ENCODE measurements at places on chromosomes 16 and 17. TPM values are rescaled to one million over a fixed set of nuclear protein-coding genes. Genes with fewer than 3 reads are reported as not detected.

The STAT5A gene
- 5.4 TPM for polyA plus RNA-seq

The HOXB9 gene
- polyA plus RNA-seq, result 13.0 TPM

DNA sequence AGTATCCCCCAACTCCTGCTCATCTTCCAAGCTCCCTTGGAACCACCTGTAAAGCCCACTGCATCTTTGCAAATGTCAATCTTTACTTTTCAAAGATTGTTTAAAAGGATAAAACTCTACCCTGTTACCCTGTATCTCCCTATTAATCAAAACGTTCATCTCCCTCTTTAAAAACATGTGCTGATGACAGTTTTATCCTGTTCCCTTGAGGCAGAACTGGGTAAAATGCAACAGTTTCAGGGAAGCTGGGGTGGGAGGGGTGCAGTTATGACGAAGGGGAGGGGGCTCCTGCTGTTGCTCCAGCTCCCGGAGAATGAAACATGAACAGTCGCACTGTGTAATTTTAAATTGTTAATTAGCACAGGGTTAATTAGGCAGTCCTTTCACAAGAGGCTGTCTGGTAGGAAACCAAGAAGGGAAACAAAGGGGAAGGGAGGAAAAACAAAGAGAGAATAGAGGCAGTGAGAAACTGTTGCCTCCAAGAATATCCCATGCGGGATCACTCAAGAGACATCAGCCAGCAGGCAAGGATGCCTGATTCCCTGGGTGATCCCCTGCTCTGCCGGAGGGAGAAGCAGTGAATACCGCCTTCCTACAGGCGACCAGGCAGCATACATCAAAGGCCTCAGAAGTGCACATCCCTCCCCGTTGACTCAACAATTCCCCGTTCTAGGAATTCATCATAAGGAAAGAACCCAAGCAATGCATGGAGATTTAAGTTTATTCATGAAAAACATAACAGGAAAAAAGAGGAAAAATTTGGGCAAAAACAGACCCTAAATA, 84.2 kb downstream of the ZFHX3 start:
- DNase-seq, result no peak

The TPPP3 gene
- 52.6 TPM for polyA plus RNA-seq

GRCh38 chr17:2158396-2158780, 103.5 kb downstream of the HIC1 start:
- DNase-seq, result no peak

- DNase-seq, result no peak
These were observed 5.5 kb downstream of the SSTR2 start for GRCh38 chr17:73170324-73170723.

DNA sequence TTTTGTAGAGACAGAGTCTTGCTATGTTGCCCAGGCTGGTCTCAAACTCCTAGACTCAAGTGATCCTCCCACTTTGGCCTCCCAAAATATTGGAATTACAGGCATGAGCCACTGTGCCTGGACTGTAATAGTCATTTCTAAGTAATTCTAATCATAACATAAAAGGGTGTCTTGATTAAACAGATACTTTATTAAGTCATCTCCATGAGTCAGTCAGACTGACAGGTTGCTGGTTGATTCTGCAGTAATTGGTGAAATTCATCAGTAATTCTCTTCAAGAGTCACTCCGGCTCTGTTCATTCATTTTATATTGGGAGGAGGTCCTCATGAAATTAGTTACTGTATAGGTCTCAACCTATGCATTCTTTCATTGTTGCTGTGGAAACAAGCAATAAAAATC, 85.6 kb downstream of the SPECC1 start:
- no peak for DNase-seq

The ABAT gene
- 64.2 TPM for polyA plus RNA-seq

- DNase-seq, result no peak
These were observed 20.2 kb upstream of the UMOD start for GRCh38 chr16:20372701-20373100.

DNA sequence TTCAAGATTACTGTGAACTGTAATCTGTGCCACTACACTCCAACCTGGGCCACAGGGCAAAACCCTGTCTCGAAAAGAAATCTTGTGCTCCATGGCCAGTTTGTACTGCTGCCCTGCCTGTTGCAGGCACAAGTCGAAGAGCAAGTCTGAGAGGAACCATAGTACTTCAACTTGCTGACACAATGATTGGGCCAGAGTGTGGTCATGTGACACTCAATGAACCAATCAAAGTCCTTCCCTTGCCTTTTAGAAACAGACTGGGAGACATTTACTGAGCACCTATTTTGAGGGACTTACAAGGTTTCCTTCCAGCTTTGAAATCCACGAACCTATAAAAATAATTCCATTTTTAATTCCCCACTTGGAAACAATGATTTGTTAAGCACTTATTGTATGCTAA, 39.8 kb upstream of the TMC5 start:
- DNase-seq, result no peak

DNA sequence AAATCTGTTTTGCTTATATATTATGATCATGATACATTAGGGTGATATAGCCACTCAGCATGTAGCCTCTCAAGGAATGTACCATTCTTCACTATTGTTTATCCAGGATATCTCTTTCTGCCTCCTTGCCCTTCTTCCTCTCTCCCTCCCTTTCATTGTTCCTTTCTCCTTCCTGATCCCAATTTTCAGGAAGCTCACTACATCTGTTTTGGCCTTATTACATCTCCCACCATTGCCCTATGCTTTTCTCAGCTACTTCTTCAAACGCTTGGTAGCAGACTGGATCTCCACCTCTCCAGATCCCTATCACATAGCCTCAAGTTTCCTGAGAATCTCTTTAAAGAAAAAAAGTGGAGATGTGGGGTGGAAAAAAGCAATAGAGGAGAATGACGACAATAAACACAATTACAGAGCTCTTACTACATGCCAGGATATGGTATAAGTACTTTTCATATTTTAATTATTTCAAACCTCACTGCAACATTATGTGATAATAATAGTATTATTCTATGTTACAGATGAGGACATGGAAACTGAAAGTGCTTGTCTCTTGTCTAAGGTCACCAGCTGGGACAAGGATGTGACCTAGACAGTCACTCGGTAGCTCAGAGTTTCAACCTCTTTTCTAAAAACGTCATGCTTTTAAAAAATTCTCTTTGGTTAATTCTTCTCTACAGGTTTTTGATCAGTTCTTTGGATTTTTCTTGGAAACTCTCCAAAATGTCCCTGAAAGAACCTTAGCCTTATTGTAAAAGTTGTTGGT, 959.1 kb downstream of the CDH11 start:
- DNase-seq, result no peak

GRCh38 chr16:79009896-79010295, 590.6 kb downstream of the MAF start:
- no peak for DNase-seq

- DNase-seq, result no peak
These were observed 48.9 kb upstream of the ASIC2 start for GRCh38 chr17:33342025-33342424.

GRCh38 chr16:67528222-67528869, at the start of gene RIPOR1:
RIPOR1 (plus strand) TSS chr16:67528829; CDS start chr16:67538447, 9,618 bp downstream.
- no peak for DNase-seq

Data from left renal pelvis (tissue), 4 donors.